ENCODE measurements at places on chromosomes 6 and 20. TPM values are rescaled to one million over a fixed set of nuclear protein-coding genes. Genes with fewer than 3 reads are reported as not detected.

WFDC11 gene
- not detected for total RNA-seq

GRCh38 chr6:24480705-24481104 is 8.7 kb downstream of the GPLD1 start:
- no peak for DNase-seq

TTLL9 gene
- total RNA-seq: not detected

MLN gene
- total RNA-seq: not detected

- DNase-seq: peak; percentile 96
Measured at GRCh38 chr6:136647363-136647852, 97.2 kb upstream of the MAP7 start.

DNA sequence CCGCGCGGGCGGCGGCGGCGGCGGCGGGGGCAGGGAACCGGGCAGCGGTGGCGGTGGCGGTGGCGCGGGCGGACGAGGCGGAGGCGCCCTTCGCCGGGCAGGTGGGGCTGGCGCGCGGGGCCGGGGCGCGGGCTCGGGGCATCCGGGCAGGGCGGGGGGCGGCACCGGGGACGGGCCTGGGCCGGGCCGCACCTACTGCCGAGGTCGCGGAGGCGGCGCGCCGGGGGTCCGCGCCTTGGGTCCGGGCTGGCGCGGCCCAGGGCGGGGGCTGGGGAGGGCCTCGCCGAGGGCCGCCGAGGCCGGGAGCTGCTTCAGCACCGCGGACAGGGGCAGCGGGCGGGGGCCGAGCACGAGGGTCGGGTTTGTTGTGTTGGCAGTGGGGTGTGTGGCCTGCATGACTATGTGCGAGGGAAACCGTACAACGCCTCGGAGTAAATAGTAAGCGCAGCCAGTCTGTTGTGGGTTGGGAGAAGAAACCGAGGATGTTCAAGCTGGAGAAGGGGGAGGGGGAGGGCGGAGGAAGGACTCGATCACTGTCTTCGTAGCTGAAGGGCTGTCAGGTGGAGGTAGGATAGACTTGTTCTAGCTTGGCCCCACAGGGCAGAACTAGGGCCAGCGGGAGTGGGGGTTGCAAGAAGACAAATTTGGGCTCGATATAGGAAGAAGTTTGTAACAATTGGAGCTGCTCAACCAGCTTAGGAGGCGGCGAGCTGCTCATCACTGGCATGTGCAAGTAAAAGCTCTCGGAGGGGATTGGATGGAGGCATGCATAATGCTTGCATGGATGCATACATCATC is 593 bp downstream of the MMP24 start:
- DNase-seq: peak; percentile 37

GRCh38 chr6:127191716-127192115 is 73.2 kb downstream of the RSPO3 start:
- peak; percentile 69 for DNase-seq

- DNase-seq: no peak
Measured at GRCh38 chr6:37531437-37532036, 31.8 kb upstream of the CCDC167 start.

- no peak for DNase-seq
Measured at GRCh38 chr6:114151064-114151690, 180.2 kb upstream of the HDAC2 start.

CCN2 gene
- total RNA-seq: 22.8 TPM

DNA sequence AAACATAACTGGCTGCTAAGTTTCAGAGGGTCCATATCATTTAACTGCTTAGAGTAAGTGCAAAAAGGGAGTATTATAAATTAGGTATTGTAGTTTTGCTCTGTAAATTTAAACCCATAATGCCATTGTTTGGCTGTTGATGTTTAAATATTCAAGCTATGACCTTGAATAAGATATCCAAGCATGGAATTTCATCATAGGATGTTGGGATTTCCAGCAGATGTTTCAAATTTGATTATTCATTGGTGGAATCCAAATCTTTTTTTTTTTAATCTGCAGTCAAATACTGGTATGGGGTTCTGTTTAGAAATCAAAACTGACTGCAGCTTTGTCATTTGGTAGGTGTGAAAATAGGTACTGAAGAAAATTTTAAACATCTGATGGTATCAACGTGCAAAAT is 161.0 kb downstream of the KHDC1L start:
- DNase-seq: no peak

DNA sequence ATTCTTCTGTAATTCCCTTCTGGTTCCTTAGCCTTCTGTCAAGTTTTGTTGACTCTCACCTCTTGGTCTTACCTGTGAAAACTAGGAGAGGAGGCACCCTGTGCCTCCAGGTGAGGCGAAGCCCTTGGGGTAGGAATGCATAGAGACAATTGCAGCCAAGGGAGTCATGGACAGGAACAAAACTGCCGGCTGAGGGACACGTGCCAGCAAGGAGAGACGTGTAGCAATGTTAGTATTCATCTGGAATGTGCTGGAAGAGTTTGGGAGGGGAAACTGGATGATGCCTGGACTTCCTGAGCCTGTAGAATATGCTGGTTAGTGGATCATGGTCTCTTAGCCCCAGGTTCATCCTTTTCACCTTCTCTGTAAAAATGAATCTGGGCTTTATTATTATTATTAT is 3.9 kb upstream of the TIAM2 start:
- DNase-seq: peak; percentile 39

DNA sequence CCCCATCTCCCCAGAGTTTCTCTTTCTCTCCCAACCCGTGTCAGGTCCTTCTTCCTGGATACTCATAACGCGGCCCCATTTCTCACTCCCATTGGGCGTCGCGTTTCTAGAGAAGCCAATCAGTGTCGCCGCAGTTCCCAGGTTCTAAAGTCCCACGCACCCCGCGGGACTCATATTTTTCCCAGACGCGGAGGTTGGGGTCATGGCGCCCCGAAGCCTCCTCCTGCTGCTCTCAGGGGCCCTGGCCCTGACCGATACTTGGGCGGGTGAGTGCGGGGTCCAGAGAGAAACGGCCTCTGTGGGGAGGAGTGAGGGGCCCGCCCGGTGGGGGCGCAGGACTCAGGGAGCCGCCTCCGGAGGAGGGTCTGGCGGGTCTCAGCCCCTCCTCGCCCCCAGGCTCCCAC is at the start of gene HLA-F:
HLA-F (plus strand) TSS at position 173 of the 404 bp plus-strand sequence; CDS start at position 203, 30 bp downstream.
- peak; percentile 49 for DNase-seq

NKX2-2 gene
- not detected for total RNA-seq

DNA sequence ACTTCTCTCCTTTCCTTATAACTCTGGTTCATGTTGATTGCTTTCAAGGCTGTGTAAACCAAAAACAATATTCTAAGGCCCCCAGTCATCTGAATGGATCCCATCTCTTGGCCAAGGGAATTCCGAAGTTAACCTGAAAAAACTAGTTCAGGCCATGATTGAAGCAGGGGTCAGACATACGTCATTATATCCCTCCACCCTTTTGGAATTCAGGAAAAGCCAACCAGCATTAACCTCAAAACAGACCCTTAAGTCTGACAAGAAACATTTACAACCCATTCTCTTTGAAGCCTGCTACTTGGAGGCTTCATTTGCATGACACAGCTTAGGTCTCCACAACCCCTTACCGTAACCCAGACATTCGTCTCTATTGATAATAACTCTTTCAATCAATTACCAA is 39.7 kb downstream of the SLC26A8 start:
- DNase-seq: no peak
